ENCODE measurements at places on chromosomes 11 and 22.

GRCh38 chr22:29663180-29663821 is 56.5 kb upstream of the CABP7 start:
- no peak for DNase-seq
- H3K4me3 ChIP-seq: no peak overlapping the region
- H3K36me3 ChIP-seq: peaks cover 7% of the 10 kb centered on the region
- H3K27me3 ChIP-seq: no peaks in the 10 kb centered on the region
- no peak overlapping the region for H3K27ac ChIP-seq

GRCh38 chr11:66473608-66474515 is 6.4 kb upstream of the DPP3 start:
- no peaks in the 10 kb centered on the region for H3K27me3 ChIP-seq
- no peak overlapping the region for H3K4me3 ChIP-seq
- peaks cover 4% of the 10 kb centered on the region for H3K4me1 ChIP-seq
- no peaks in the 10 kb centered on the region for H3K36me3 ChIP-seq
- DNase-seq: no peak
- H3K27ac ChIP-seq: no peak overlapping the region

DNA sequence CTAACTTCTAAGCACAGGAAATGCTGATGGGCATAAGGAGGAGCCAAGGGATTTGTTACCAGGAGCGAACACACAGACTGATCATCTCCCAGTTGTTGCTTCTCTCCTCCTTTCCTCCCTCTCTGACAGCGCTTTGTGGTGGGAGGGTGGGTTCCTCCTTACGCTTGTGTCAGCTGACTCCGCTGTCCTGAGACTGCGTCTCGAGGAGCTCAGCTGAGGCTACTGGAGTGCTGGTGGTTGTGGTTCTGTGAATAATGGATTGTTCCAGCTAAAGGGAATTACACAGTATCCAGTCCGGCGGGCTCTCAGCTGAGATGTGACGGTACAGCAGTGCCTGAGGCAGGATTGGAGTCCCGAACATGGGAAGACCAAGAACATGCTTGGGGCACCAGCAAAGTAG is 113.4 kb downstream of the CTNND1 start:
- no peak overlapping the region for H3K27ac ChIP-seq
- DNase-seq: no peak
- H3K4me1 ChIP-seq: no peaks in the 10 kb centered on the region
- H3K4me3 ChIP-seq: no peak overlapping the region

DNA sequence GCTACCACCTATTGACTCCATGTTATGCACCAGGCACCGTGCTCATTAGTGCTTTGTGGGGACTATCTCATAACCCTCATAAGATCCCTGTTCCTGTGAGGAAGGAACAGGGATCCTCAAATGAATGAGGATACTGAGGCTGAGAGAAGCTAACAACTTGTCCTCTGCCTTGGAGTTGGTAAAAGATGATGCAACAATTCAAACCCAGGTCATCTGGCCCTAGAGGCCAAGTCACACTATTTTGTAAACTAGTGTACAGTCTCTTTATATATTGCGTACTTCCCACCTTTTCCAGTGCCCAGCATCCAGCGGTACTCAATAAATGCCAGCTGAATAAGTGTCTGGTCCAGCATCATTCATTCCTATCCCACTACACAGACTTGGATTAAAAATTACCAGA is 92.6 kb downstream of the RCN1 start:
- no peak overlapping the region for H3K27ac ChIP-seq
- H3K4me3 ChIP-seq: no peak overlapping the region
- peaks cover 35% of the 10 kb centered on the region for H3K27me3 ChIP-seq
- no peaks in the 10 kb centered on the region for H3K4me1 ChIP-seq
- H3K36me3 ChIP-seq: no peaks in the 10 kb centered on the region

DNA sequence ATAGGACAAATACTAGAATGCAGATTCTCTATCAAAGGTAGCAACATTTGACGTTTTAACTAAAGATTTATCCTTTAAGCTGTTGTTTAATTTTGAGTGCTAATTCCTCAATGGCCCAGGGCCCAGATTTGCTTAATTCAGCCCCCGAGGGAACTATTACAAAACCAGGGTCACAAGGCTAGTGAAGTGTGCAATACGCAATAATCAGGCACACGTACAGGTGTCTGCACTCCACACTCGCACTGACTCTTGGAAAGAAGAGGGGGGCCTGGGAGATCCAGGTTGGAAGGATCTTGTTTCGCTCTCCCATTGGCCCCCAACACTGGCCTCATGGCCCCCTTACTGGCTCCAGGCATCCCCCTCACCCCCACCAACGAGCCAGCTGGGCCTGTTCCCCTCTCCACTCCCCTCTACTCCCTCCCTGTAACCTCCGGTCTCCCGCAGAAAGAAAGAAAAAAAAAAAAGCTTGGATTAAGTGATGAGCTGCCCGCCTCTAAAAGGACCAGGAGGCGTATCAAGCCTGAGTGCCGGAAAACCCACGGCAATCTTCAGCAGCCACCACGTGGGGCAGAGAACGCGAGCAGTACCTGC is 2.2 kb upstream of the KIRREL3 start:
- no peak overlapping the region for H3K27ac ChIP-seq
- H3K27me3 ChIP-seq: peaks cover 15% of the 10 kb centered on the region
- DNase-seq: no peak
- H3K36me3 ChIP-seq: no peaks in the 10 kb centered on the region

DNA sequence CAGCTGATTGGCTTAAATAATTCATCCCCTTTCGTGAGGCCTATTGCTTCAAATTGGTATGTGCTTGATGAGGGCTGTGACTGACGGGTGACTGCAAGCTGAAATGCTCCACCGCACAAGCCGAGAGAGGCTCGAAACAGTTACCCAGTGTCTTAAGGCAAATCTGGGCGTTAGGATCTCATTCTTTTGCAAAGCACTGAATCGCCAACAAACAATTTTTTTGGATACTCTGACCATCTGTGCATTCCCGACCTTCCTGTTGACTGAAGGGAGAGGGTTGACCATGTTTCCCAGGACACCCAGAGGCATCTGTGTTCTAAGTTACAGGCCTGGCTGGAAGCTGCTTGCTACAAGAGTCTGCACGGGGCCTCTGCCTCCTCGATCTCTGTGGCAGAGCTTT is 32.1 kb downstream of the CACNG2 start:
- H3K36me3 ChIP-seq: no peaks in the 10 kb centered on the region
- no peak overlapping the region for H3K27ac ChIP-seq
- peaks cover 20% of the 10 kb centered on the region for H3K27me3 ChIP-seq
- H3K4me3 ChIP-seq: no peak overlapping the region
- DNase-seq: no peak
- no peaks in the 10 kb centered on the region for H3K4me1 ChIP-seq

DNA sequence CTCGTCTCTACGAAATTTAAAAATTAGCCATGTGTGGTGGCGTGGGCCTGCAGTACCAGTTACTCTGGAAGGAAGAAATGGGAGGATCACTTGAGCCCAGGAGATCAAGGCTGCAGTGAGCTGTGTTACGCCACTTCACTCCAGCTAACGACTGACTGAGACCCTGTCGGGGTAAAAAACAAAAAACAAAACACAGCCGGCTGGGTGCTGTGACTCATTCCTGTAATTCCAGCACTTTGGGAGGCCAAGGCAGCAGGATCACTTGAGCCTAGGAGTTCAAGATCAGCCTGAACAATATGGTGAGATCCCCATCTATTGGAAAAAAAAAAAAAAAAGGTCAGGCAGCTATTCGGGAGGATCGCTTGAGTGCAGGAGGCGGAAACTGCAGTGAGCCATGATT is 2.4 kb downstream of the PAFAH1B2 start:
- peak overlapping the region; percentile 100 for H3K4me3 ChIP-seq
- H3K36me3 ChIP-seq: peaks cover 40% of the 10 kb centered on the region
- H3K27me3 ChIP-seq: peaks cover 4% of the 10 kb centered on the region
- DNase-seq: no peak
- peaks cover 47% of the 10 kb centered on the region for H3K4me1 ChIP-seq

GRCh38 chr11:32052215-32052614 is 38.7 kb upstream of the RCN1 start:
- no peak overlapping the region for H3K27ac ChIP-seq
- peaks cover 56% of the 10 kb centered on the region for H3K27me3 ChIP-seq
- H3K36me3 ChIP-seq: no peaks in the 10 kb centered on the region
- no peaks in the 10 kb centered on the region for H3K4me1 ChIP-seq
- no peak overlapping the region for H3K4me3 ChIP-seq
- peak; percentile 61 for DNase-seq

DNA sequence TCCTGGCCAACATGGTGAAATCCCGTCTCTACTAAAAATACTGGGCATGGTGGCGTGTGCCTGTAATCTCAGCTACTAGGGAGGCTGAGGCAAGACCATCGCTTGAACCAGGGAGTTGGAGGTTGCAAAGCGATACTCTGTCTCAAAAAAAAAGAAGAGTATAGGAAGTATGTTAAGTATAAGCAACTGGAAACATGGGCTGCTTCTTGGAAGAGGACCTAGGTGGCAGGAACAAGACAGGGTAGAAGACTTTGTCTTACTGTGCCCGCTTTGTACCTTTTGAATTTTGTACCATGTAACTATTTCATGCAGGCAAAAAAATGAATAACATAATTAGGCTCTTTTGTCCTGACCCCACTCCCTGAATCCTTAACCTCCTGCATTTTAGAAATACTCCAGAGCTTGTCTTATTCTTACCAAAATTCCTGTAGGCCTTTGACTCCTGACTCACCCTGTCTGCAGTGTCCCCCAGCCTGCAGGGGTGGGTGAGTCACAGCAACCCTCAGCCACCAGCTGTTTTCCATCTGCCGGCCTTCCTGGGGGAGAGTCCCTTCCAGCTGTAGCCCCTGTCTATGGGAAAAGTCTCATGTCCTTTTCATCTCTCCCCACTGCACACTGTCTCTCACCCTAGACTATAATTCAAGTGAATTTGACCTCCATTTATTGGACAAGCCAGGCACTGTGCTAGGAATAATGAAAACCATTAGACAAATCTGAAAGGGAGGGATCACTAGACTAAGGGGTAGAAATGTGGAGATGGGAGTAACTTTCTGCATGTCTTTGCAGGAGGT is 41.8 kb downstream of the TXN2 start:
- H3K4me3 ChIP-seq: no peak overlapping the region
- peaks cover 41% of the 10 kb centered on the region for H3K4me1 ChIP-seq
- H3K36me3 ChIP-seq: no peaks in the 10 kb centered on the region
- peaks cover 3% of the 10 kb centered on the region for H3K27me3 ChIP-seq

DNA sequence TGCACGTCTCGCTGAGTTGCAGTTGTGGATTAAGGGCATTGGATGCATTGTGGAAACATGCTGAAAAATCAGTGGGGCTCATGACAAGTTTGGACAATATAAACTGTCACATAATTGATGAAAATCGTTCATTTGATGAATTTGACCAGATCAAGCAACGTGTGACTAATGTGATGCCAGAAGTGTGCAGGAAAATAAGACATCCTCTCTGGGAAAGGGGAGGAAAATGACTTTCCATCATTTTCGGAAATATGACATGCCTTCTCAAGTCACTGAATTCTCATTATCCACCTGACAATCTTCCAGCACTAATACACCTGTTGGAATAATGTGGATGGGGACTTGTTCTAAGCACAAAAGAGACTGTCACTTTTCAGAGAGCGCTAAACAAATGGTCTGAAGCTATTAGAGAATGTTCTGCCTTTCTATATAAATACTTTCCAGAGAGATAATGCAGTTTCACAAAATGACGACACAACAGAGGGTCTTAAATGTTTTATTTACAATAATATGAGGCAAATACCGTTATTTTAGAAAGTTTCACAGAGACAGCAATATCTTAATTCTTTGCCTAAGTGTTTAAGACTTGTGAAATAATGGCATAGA is 1741.9 kb upstream of the RAG2 start:
- no peak overlapping the region for H3K4me3 ChIP-seq
- no peak overlapping the region for H3K27ac ChIP-seq

DNA sequence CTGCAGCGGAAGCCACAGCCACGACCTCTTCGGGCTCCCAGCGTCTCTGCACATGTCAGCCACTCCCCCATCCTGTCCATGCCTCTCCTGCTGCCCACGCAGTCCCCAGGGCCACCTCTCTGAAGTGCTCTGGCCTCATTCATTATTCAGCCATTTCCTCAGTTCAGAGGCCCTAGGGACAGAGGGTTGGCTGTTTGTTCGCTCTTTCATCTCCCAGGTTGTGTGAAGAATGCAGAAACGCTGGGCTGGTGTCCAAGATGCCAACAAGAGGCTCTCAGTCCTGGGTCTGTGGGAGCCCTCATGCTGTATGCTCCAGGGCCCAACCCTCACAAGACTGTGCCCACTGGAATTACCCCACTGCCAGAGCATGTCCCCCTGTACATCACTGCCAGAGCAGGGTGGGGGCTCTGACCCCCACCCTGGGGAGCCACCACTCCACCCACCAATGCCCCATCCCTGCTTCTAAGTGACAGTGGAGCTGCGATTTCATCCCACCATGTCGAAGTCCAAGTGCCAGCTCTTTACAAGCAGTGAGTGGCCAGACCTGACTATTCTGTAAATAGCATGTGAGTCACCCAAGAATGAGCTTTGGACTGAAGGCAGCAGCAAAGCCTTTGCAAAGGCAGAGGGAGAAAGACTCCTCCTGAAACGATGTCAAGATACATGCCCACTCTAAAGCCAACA is 209.6 kb downstream of the BUD13 start:
- H3K27ac ChIP-seq: no peak overlapping the region
- no peaks in the 10 kb centered on the region for H3K36me3 ChIP-seq
- no peaks in the 10 kb centered on the region for H3K4me1 ChIP-seq

GRCh38 chr11:201966-202365 is 5.2 kb downstream of the BET1L start:
- peak overlapping the region; percentile 68 for H3K27ac ChIP-seq
- H3K27me3 ChIP-seq: no peaks in the 10 kb centered on the region

DNA sequence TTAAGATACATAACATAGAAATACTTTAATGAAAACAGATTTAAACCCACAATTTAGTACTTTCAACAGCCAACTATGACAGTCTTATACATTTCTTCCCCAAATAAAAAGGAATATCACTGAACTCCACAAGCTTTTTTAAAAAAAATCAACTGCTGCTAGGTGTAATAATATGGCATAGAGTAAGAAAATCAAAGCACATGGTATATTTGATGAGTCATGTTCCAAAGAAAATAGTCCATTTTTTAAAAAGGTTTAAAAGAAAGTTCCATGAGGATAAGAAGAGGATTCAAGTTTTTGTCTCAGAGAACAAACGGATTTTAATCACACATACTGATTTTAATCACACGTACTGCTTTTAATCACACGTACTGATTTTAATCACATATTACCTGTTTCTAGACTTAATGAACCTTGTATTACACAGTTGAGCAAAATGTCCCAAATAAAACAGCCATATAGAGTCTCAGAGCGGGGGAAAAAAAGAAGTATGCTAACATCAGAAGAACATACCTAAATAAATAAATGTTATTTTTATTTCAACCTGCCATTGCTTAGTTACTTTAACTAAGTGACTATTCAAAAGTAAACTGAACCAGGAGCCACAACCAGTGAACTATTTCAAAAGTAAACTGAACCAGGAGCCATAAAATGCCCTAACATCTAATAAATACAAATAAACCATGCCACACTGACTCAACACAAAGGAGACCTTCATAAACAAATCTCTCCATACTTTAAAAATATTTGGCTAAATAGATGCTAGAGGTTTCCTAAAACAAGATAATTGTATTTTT is 198.4 kb downstream of the SBF2 start:
- H3K27ac ChIP-seq: no peak overlapping the region
- no peaks in the 10 kb centered on the region for H3K27me3 ChIP-seq
- no peak overlapping the region for H3K4me3 ChIP-seq
- peaks cover 14% of the 10 kb centered on the region for H3K4me1 ChIP-seq
- H3K36me3 ChIP-seq: peaks cover 3% of the 10 kb centered on the region

- no peak for DNase-seq
- no peaks in the 10 kb centered on the region for H3K4me1 ChIP-seq
- H3K36me3 ChIP-seq: no peaks in the 10 kb centered on the region
- H3K4me3 ChIP-seq: no peak overlapping the region
- peaks cover 30% of the 10 kb centered on the region for H3K27me3 ChIP-seq
These were observed 69.4 kb downstream of the BUD13 start for GRCh38 chr11:116703421-116703820.

- H3K4me1 ChIP-seq: peaks cover 2% of the 10 kb centered on the region
- peaks cover 2% of the 10 kb centered on the region for H3K27me3 ChIP-seq
- peaks cover 2% of the 10 kb centered on the region for H3K36me3 ChIP-seq
- no peak overlapping the region for H3K4me3 ChIP-seq
- no peak for DNase-seq
These were observed 182.9 kb downstream of the ETS1 start for GRCh38 chr11:128404437-128404836.

Data from activated CD8-positive, alpha-beta memory T cell treated with anti-CD3 and anti-CD28 coated beads, Interleukin-2, amount 10 ng/mL, durations not matched to agents 7 days and 5 days (primary cell).